ENCODE measurements at places on chromosomes 13 and 19.

DNA sequence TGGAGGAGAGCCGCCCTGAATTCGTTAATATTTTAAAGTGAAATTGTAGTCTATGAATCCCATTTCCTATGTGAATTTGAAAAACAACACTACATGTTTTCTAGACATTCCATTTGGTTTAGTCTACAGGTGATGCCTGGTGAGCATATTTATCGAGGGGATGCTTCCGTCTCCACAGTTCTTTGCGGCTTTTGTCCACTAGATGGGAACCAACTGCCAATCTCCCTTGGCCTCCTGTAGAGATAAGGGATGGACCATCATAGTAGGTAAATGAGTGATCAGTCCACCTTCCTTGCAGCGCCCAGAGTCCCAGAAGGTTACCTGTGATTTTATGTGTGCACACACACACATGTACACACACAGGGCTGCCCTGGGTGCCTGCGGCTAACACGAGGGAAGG is 289.8 kb upstream of the SOX21 start:
- DNase-seq, result no peak

- DNase-seq, result no peak
These were observed 89.5 kb downstream of the SLITRK6 start for GRCh38 chr13:85709721-85710120.

DNA sequence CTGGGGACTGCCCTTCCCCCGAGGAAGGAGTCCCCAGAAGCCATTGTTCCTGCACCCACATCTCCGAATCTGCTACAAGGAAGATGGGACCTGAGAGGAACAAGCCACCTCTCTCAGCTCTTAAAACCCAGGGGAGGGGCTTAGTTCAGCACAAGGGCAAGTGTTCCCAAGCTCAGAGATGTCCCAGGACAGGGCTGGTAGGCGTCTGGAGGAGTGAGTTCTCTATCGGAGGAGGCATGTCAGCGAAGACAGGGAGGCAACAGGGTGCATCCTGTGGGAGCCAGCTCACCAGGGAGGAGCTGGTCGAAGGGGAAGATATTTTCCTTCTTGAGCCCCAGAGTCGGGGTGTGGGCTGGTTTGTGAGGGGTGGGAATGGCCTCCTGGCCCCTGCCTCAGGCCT is 54.8 kb downstream of the CELF5 start:
- DNase-seq, result no peak

DNA sequence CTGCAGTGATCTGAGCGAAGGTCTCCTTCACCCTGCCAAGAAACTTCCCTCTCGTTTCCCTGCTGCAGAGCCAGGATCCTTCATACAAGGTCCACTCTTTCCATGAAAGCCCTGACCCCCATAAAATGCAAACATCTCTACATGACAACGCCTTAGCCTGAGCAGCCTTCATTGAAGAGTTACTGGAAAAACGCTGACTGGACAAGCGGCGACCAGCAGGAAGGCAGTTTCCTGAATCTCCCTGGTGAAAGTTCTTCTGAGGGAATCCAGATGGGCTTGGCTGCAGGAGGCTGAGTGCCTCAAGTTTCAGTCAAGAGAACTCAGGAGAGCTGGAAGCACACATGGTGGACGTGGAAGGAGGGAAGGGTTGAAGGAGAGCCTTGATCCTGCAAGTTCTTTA is 17.7 kb downstream of the GSX1 start:
- no peak for DNase-seq

DNA sequence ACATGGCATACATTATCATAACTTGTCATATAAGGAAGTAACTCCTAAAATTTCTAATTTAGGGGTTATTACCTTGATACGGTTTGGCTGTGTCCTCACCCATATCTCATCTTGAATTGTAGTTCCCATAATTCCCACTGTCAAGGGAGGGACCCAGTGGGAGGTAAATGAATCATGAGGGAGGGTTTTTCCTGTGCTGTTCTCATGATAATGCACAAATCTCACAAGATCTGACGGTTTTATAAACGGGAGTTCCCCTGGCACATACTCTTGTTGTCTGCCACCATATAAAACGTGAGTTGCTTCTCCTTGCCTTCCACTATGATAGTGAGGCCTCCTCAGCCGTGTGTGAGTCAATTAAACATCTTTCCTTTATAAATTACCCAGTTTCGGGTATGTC is 76.0 kb downstream of the ZDHHC20 start:
- no peak for DNase-seq

DNA sequence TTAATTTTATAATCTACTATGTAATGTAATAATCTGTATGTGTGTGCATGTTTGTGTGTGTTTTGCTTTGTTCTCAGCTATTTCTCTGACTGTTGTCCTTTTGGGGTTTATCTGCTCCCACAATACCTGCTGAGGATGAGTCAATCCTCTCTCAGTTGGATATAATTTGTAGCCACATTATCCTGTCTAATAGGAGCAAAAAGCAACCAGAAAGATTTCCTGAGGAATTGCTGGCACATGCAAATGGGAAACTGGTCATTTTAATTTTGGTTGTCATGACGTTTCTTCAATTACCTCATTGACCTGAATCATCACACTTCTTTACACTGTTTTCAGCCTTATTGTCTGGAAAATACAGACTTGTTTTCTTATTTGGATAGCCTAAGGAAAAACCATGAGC is 488.4 kb downstream of the KLF5 start:
- DNase-seq, result no peak

GRCh38 chr19:18456279-18456678 is 18.3 kb upstream of the ISYNA1 start:
- DNase-seq, result no peak

GRCh38 chr13:20363603-20364002 is 131.5 kb upstream of the GJB6 start:
- DNase-seq, result no peak

DNA sequence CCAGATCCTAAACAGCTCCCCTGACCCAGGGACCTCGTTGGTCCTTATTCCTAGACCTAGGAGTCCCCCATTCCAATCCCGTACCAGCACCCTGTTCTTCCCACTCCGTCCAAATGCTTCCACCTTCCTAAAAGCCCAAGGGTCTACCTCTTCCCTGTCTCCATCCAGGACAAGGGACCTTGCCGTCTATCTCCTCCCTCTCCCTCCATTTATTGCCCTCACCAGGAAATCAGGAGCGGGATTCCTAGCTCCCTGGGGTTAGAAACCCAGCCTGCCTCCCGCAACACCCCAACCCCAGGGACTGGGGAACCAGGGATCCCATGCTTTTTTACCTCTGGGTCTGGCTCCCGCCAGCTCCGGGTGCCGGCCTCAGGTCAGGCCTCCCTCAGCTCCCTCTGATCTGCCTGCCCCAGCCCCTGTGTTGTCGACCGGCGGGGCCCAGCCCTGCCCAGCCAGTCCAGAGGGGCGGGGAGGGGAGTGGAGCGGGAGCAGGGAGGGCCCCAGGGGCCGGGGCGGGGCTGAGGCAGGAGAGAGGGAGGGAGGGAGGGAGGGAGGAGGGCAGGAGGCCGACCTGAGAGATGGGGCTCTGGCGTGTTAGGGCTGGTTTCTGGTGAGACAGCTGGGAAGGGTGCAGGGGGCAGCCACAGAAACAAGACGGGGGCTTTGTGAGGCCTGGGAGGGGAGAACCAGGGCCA is at the start of gene B3GNT8:
B3GNT8 (minus strand) TSS at position 423 of the 695 bp plus-strand sequence. CDS start 596 bp downstream, outside the sequence.
- peak; percentile 26 for DNase-seq

GRCh38 chr13:30808600-30808999 is 73.3 kb downstream of the ALOX5AP start:
- DNase-seq, result no peak

DNA sequence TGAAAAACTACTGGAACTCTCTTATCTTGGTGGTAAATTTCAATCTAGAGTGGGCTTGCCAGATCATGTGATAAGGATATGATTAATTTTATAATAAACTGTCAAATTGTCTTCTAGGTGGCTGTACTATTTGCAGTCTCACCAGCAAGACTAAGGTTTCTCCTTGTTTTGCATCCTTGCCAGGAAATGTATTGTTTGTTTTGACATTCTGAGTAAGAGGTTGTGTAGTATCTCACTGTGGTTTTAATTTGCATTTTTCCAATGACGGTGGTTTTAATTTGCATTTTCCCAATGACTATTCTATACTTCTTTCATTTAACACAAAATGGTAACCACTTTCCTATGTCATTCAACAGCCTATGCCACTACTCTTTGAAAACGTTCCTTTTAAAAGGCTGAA is 2.0 kb downstream of the CAB39L start:
- no peak for DNase-seq

GRCh38 chr13:28680541-28680940 is 21.6 kb downstream of the POMP start:
- DNase-seq, result no peak

DNA sequence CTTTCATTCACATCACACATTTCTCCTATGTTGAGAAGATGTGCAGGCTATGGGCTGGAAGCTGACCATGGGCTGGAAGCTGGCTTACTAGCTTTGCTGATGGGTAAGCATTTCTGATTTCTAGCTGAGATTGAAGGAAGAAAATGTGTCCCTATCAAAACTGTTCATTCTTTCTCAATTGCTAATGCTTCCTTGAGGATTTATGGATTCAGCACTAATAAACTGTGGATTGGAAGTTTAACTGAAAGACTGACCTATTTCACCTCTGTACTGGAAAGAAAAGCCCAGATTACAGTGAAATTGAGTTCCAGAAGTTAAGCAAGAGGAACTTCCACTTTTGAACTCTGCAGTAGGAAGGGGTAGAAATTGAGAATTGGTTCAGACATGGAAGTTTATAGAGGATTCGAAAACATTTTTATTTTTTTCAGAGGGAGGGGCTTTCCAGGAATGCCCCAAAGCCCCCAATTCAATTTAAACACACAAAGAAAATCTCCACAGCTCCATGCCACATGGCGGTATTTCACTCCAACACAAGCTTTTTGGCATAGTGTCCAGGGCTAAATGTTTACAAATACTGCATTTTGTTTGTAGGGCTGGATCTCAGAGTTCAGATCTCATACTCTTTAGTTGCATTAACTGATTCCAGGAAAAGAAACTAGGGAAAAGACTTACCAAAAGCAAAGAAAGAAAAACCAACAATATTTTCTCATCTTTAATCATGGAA is 61.2 kb upstream of the ARGLU1 start:
- DNase-seq, result no peak

- peak; percentile 61 for DNase-seq
These were observed 58.3 kb downstream of the KLF2 start for GRCh38 chr19:16382775-16383543.

GRCh38 chr19:34555447-34555846 is 73.9 kb downstream of the WTIP start:
- no peak for DNase-seq

DNA sequence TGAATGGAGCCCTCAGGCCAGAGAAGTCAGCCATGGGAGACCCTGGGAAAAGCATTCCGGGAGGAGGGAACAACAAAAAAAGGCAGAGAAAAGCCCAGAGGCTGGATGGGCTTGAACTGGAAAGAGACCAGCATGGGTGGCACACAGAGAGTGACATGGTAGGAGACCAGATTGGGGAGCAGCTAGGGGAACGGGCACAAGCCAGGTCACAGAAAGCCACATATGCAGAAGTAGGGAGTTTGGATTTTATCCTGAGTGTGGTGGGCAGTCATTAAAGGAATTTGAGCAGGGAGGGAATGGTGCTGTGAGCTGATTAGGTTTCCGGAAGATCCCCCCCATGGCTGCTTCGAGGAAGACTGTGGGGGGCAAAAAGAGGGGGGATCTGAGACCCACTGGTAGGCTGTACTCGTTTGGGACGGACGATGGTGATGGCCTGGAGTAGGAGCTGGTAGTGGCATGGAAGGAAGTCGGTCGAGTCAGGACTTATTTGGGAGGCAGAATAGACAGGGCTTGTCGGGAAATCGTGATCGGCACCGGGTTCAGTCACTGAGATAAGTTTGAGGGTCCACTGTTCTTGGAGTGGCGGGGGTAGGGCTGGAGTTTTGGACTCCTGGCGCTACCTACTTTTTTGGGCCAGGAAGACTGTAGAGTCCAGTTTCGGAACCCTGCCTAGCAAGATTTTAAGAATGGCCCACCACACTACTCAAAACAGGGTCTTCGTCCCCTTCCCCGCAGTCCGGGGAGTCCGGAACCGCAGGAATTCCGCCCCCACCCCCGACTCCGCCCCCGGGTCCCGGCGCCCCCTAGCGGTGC is 949 bp downstream of the SERTAD1 start:
- DNase-seq, result no peak

GRCh38 chr19:49361438-49362047 is 673 bp downstream of the TEAD2 start:
- DNase-seq, result no peak

DNA sequence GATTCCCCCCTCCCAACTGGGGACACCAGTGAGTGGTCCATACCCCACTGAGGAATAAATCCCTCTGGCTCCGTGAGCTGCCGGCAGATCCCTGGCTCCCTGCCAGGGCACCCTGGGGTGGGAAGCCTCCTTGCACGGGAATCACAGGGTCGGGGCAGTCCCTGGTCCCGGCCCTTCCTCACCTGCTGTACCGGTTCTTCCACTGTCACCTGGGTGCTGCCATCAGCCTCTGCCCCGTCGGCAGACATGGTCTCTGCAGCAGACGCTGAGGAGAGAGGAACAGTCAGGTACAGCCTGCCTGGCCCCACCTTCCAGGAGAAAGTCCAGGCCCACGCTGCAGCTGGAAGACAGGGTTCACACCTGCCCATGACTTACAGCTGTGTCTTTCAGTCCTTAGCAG is 6.3 kb downstream of the PLIN3 start:
- DNase-seq, result no peak

DNA sequence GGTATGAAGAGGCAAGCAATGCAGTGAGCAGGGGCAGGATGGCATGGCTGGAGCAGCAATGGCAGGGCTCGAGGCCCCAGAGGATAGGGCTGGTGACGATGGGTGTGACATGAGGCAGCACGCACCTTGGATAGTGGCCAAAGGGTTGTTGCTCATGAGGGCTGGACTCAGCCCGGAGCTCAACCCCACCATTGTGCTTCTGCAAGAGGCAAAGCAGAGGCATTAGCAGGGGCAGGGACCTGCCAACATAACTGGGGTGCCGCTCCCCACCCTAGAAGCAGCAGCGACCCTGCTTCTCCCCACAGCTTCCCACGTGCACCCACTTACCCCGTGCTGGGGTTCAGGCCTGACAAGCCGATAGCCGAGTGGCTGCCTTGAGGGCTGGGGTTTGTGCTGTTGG is 15.8 kb downstream of the ZNF574 start:
- no peak for DNase-seq

GRCh38 chr13:97582170-97582569 is 148.2 kb downstream of the RAP2A start:
- no peak for DNase-seq

- no peak for DNase-seq
These were observed 4.1 kb downstream of the SLC17A7 start for GRCh38 chr19:49437231-49437630.

DNA sequence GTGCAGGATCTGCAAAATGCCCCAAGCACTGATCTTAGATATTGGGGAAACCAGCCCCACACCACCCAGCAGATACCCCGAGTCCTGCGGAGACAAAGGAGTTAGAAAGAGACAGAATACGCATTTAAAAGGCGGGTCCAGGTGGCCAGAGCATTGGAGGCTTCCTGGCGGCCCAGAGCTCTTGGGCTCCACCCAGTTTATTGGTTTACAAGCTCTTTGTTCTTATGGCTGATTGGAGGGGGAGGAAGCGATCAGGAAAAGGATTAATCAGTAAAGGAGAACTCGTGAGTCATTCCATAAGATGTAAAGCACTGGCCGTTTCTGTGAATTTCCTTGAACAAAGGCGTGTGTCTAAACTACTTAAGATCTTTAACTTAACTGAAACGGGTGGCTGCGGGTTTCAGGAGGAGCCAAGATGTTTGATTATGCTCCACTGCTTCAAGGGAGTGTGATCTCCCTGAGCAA is 926 bp downstream of the ZNF587 start:
- no peak for DNase-seq

All from stimulated activated naive CD4-positive, alpha-beta T cell treated with Interleukin-2 at 50 U/mL for 16 hours (primary cell).